Uterine smooth muscle cell (primary cell): ENCODE measurements at places on chromosomes 3 and 15. TPM values are rescaled to one million over a fixed set of nuclear protein-coding genes. Genes with fewer than 3 reads are reported as not detected.

IQCH gene
- 5.7 and 7.0 TPM in 2 replicates for total RNA-seq

PRSS50 gene
- 0.12 TPM in 1 of 2 replicates, not detected in the other for total RNA-seq

ACTC1 gene
- not detected in 2 replicates for total RNA-seq

SPATA12 gene
- total RNA-seq, result 0.11 TPM in 1 of 2 replicates, not detected in the other

CALML4 gene
- total RNA-seq, result 1.1 and 1.3 TPM in 2 replicates

CHST13 gene
- not detected in 2 replicates for total RNA-seq

SNX22 gene
- total RNA-seq, result 0.33 and 0.87 TPM in 2 replicates

PRR20G gene
- total RNA-seq, result not detected in 2 replicates

FOXB1 gene
- total RNA-seq, result under 0.01 TPM in 1 of 2 replicates, not detected in the other

NR1I2 gene
- total RNA-seq, result 0.12 TPM in 1 of 2 replicates, not detected in the other

SI gene
- not detected in 2 replicates for total RNA-seq

LOXL1 gene
- 64.3 and 68.5 TPM in 2 replicates for total RNA-seq

PTPRG gene
- 19.3 and 27.9 TPM in 2 replicates for total RNA-seq

ROPN1 gene
- total RNA-seq, result not detected in 2 replicates

CORO2B gene
- 26.7 and 50.8 TPM in 2 replicates for total RNA-seq

MAPKBP1 gene
- total RNA-seq, result 32.2 and 36.5 TPM in 2 replicates

IL17RD gene
- 6.5 and 11.6 TPM in 2 replicates for total RNA-seq

MESP2 gene
- 0.55 and 0.75 TPM in 2 replicates for total RNA-seq

HCN4 gene
- total RNA-seq, result not detected in 2 replicates

TXNRD3 gene
- total RNA-seq, result 8.6 and 10.2 TPM in 2 replicates

TEX55 gene
- total RNA-seq, result not detected in 2 replicates

MYL3 gene
- not detected in 2 replicates for total RNA-seq

CAMK2N2 gene
- 0.25 and 0.33 TPM in 2 replicates for total RNA-seq

NUP210 gene
- 0.77 and 1.9 TPM in 2 replicates for total RNA-seq

CHRM5 gene
- 0.75 TPM in 1 of 2 replicates, not detected in the other for total RNA-seq

IL17RE gene
- 0.62 and 2.0 TPM in 2 replicates for total RNA-seq

CIB2 gene
- total RNA-seq, result 1.2 and 3.6 TPM in 2 replicates

MRPS11 gene
- 31.5 and 37.3 TPM in 2 replicates for total RNA-seq

SAMD7 gene
- not detected in 2 replicates for total RNA-seq

CFAP20DC gene
- total RNA-seq, result 2.9 and 7.1 TPM in 2 replicates

SCN11A gene
- total RNA-seq, result under 0.01 and 0.11 TPM in 2 replicates

CCR3 gene
- total RNA-seq, result not detected in 2 replicates

FBXL22 gene
- 0.22 and 1.5 TPM in 2 replicates for total RNA-seq

TFDP2 gene
- 19.9 and 24.0 TPM in 2 replicates for total RNA-seq

SLC6A11 gene
- not detected in 2 replicates for total RNA-seq

VIPR1 gene
- not detected in 2 replicates for total RNA-seq

MCTP2 gene
- total RNA-seq, result 2.2 and 4.1 TPM in 2 replicates

IL5RA gene
- total RNA-seq, result not detected in 2 replicates

PTX3 gene
- 186 and 777 TPM in 2 replicates for total RNA-seq

SCAP gene
- total RNA-seq, result 43.8 and 73.6 TPM in 2 replicates

GOLGA8J gene
- total RNA-seq, result under 0.01 and 0.11 TPM in 2 replicates
